ENCODE measurements at places on chromosomes 13 and 19.
A peak's percentile ranks its signal among the peaks of the same experiment; 100 is the strongest.

GRCh38 chr19:34480971-34481841, at the start of gene WTIP:
TSS of gene WTIP (plus strand) at chr19:34481758. CDS start at chr19:34481975, 217 bp downstream.
- DNase-seq = peak; percentile 84

- peak; percentile 60 for DNase-seq
These were observed 4.1 kb downstream of the HMG20B start for GRCh38 chr19:3576696-3577443.

DNA sequence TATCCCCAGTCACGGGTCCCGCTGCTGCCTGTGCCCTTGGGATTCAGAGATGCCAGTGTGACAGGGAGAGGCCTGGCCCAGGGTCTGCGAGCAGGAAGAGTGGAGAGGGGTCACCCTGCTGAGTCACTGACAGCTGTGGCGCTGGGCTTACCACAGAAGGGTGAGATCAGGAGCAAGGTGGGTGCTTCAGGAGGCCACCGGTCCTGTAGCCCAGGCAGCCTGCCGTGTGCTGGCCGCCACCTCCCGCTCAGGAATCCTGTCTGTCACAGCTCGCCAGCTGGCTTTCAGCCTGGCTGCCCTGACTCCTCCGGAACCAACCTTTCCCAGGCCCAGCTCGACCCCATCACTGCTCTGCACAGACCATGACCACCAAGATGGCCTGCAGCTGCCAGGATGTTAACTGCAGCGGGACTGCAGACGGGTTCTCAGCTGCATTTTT, 25.3 kb downstream of the NAXD start:
- DNase-seq = no peak

- no peak for DNase-seq
These were observed 46.4 kb downstream of the DLEU7 start for GRCh38 chr13:50797091-50797490.

DNA sequence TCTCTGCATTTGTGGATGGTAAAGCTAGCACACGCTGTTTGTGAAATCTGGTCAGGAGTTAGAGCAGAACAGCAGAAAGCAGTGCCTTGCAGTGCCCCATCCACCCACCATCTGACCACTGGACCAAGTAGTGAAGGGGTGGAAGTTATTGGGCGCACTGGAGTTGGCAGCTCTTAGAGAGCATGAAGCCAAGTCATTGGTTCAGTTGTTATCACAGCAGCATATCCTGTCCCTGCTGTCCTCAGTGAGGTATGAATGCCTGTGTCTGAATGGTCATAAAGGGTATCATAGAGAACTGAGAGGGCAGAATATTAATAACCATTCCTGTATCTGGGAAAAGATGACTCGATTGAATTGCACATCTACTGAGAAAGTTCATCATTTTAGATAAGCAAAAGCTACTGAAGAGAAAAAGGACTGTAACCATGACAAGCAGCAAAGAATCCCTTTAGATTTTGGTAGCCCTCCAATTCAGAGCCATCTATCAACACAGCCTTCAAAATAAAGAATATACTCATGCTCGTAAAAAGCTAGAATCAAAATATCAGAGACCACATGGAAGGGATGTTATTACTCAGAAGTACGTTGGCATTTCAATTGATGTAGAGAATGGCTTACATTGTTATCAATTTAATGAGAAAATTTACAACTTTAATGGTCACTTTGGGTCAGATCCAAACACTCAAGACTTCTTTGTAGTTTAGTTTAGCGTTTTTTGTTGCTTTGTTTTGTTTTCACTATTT, 919.0 kb downstream of the EFNB2 start:
- no peak for DNase-seq

DNA sequence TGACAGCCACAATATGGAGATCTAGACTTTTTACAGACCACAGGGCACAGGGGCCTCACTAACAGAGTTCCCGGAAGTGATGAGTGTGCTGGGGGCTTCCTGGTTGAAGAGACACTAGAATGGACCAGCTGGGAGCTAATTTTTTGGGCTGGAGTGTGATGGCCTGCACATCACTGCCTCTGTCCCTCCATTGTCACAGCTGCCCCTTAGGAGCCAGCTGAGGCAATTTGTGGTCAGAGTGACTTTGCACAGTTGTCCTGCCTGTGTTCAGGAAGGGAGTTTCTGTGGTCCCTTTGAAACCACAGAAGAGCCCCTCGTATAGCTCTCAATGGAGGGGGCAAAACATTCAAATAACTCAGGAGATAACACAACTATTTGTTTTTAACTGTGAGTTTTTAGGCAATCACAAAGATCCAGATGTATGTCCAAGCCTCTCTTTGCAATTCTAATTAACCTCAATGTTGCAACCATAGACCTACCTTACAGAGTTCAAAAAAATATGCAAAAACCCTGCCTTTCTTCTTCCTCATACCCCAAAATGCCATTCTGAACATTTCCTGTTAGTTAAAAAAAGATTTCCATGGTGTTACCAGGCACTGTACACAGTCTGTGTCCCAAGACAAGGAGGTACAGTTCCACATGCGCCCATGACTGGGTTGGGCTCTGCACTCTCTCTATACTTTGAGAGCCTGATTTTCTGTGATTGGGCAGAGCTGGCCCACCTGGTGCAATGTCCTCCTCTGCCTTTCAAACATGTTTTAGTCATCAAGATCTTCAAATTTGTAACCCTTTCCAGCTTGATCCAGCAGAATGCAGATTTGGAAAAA, 2.4 kb downstream of the ALOX5AP start:
- DNase-seq = no peak

GRCh38 chr19:48837051-48837524, 797 bp upstream of the HSD17B14 start:
- DNase-seq = peak; percentile 75

Measured in muscle of arm (tissue), 14 donors.